Left ventricle myocardium superior (tissue), 1 donor: ENCODE measurements at places on chromosomes 7 and 10. TPM values are rescaled to one million over a fixed set of nuclear protein-coding genes. Genes with fewer than 3 reads are reported as not detected.

Gene C10orf62
- 0.35 TPM for total RNA-seq

Gene OAT
- total RNA-seq: 22.7 TPM

Gene FOXL3
- total RNA-seq: not detected

Gene RBM20
- total RNA-seq: 114 TPM

Gene PNLIP
- total RNA-seq: not detected

Gene DPYSL4
- total RNA-seq: 45.2 TPM

Gene NKX2-3
- not detected for total RNA-seq

Gene ABHD11
- 24.0 TPM for total RNA-seq
